ENCODE measurements at places on chromosomes 6 and 20.
A peak's percentile ranks its signal among the peaks of the same experiment; 100 is the strongest.

DNA sequence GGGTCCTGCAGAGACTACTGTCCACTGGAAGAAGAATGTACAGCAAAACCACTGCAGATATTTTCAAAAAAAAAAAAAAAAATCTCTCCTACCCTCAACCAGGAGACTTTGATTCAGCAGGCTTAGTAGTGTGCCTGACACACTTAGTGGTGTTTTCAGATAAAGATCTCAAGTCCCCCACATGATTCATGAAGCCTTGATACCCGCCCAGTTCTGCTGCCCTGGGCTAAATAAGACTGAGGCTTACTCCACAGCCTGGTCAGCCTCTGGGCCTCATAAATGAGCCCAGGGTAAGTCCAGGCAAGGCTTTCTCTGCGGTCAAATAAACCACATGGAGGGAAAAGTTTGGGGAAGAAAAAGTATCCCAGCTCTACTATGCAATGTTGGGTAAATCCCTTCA, 222.1 kb upstream of the ARID1B start:
- no peak for DNase-seq

GRCh38 chr20:1619861-1620444, at the start of gene SIRPB1:
Gene SIRPB1, minus strand, starts transcription at chr20:1620009. Its CDS starts 65 bp downstream, at chr20:1619944.
- no peak for DNase-seq

GRCh38 chr6:124993327-124993726, 31.1 kb downstream of the RNF217 start:
- DNase-seq, result no peak

DNA sequence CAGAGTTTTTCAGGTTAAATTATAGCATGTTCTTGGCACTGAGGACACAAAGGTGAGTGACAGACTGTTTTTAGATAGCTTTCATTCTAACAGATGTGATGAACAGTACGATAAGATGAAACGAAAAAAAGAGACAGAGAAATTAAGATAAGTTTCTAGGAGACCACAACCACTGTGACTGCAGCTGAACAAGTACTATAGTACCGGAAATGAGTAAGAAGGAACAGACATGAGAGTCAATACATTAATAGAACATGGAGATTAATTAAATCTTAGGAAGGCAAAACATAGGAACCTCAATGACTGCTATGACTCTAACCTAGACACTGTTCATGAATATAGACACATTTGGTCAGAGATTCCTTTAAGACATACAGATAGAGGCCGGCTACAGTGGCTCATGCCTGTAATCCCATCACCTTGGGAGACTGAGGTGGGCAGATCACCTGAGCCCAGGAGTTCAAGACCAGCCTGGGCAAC, 40.2 kb downstream of the HBS1L start:
- DNase-seq, result no peak

DNA sequence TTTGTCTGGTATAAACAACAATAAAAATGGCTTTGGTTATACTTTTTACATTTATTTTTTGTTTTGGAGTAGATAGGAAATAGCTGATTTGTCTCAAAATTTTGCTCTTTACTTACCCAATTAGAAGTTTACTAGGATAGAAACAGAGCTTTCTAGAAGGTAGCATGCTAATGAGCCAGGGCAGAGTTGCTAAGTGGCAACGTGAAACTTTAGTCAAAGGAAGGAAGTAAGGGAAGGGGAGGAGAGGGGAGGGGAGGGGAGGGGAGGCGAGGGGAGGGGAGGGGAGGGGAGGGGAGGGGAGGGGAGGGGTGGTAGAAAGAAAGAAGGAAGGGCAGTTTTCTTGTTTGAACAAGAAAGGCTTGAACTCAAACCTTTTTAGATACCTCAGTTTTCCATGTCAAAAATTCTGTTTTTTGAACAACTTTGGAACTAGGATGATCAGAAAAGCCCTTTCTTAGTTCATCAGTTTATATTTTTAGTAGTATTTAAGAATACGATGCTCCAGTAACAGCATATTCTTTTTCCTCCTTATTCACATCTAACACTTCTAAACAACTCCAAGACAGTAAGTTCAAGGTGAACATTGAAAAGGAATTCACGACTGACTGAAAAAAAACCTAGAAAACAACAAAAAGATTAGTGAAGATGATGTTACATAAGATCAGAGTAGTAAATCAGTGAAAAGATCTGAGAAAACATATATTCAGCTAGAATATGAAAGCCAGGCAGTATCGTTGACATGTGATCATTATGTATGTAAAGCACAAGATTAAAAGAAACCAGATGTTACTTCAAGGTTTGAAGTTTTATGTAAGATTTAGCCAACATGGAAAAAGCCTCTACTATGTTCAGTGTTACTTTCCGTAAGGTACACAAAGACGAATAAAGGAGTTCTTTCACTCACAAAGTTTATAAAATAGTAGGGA, 263.4 kb downstream of the ARHGAP18 start:
- no peak for DNase-seq

GRCh38 chr20:64095927-64096326, 11.4 kb downstream of the NPBWR2 start:
- DNase-seq, result no peak

DNA sequence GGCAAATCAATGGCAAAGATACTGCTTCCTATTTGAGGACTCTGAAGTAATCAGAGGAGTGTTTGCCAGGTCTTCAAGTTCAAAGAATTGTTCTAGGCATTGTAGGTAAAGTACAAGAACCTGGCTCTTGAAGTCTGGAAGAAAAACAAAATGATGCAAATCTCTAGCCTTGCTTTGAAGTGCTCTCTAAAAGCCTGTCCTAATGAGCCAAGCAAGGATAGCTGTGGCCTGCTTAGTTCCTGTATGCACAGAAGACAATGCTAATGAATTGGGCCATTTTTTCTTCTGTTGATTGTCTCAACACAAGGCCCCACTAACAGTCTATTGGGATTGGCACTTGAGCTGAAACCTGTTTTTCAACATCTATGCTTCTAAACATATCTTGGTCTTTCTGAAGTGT, 165.0 kb upstream of the POU3F2 start:
- no peak for DNase-seq

DNA sequence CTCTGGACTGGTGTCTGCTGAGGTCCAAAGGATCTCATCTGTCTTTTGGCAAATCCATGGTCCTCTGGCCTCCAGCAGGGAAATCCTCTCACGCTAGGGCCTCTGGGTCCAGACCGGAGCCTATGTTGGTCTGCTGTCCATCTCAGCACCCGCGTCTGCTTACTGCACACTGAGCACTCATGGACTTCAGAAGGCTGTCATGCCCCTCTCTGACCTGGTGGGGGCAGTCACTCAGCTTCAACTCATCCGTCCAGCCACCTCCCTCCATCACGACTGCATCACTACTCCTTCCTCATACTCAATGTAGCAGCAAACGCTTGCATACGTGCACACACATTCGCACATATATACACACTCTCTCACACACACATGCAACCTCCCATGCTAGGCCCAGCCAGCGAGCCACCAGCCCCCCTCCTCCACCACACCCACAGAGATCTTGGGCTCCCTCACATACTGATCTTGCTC, 33.3 kb downstream of the GABRR2 start:
- peak; percentile 10 for DNase-seq

GRCh38 chr20:44731657-44732056, 14.0 kb upstream of the KCNK15 start:
- DNase-seq, result no peak

DNA sequence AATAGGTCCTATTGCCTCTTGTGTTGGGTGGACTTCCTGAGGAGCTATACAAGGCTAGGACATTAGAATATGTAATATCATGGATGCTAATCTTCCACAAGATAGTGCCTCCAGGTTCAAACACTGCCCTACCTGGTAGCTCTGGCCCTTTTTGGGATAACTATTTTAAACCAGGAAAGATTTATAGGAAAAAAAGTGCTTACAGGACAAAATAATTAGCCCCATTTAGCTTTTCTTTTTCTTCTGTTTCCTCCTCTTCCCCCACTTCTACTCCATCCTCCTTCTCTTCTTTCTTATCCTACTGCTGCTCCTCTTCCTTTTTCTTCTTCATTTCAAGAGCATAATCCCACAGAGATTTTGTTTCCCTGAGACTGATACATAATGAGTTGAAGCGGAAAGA, 967.4 kb downstream of the PHF3 start:
- no peak for DNase-seq

DNA sequence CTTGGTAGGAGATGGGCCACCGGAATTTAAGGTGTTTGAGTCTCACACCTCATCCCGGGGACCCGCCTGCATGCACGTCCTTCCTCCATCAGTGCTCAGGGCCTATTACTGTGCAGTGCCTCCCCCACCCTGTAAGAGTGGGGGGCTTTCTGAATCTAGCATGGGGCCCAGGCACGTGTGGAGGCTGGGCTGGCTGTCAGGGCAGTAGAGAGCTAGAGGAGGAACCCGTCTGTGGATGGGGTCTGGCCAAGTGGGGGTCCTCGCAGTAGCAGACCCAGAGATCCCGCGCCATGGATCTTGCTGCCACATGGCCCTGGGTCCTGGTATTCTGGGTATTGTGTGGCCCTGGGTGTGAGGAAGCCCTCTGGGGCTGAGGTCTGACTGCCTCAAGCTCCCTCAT, 42.9 kb downstream of the SRC start:
- no peak for DNase-seq

- DNase-seq, result peak; percentile 80
These were observed 1.7 kb downstream of the JAG1 start for GRCh38 chr20:10671919-10672623.

DNA sequence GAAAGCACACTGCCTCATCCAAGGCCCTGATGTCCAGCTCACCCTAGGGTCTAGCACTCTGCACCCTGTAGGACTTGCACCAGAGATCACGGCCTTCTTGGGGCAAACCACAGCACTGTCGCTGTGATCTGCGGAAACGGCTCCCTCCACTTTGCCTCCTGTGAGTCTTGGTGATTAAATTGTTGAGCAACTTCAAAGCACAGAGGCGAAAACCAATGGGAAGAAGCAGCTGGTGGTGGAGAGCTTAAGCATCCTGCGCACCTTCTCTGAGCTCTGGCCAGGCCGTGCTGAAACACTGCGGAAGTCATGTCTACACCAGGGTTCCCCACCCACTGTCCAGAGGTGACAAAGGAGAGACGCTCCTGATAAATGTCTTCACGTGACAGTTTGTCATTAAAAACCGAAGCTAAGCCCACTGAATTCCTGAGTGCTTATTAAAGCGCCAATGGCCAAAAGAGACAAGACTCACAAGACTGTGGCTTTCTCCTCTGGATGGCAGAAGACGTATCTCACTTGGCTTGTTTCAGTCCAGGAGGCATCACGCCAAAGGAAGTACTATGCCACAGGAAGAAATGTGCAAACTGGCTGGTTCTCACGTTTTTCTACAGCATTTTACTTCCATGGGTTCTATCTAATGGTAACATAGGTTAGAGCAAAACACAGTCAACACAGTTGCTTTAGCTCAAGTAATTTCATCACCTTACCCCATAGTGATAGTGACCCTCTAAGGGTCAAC, 3.1 kb downstream of the RAMACL start:
- no peak for DNase-seq

GRCh38 chr6:11062715-11063114, 18.6 kb upstream of the ELOVL2 start:
- no peak for DNase-seq

DNA sequence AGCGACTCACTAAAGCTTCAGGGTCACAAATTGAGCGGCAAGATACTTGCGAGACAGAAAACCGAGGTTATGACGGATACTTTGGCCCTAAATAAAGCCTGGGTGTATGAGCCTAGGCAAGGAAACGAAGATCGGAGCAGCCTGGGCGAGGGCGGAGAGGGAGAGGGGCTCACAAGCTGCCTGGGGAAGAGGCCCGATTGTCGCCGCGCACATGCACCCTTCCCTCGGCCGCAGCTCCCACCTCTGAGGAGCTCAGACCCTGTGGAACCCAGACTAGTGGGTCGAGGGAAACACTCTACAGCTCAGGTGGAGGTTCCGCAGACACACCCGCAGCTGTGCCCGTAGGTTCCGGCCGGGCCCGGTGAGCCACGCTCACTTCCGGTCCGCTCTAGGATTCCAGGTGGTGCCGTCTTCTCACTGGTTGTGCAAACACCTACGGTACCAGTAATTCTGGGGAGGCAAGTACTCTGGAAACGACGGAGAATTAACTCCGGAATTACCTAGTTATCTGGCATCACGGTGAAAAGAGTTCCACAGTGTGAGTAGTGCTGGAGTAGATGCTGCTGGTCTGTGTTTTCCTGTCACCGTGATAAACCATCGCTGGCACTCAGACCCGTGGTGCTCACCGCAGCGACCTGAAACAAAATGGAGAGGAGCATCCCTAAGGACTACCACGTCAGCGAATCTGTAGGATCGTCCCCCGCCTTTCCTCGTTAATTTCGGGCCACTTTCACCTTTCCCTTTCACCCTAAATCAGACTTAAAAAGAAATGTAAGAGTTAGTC, 61.5 kb downstream of the GPX5 start:
- peak; percentile 69 for DNase-seq

GRCh38 chr6:136791296-136792094, 782 bp downstream of the MAP3K5 start:
- DNase-seq, result peak; percentile 59

GRCh38 chr20:64042054-64042781, 6.2 kb downstream of the C20orf204 start:
- DNase-seq, result no peak

DNA sequence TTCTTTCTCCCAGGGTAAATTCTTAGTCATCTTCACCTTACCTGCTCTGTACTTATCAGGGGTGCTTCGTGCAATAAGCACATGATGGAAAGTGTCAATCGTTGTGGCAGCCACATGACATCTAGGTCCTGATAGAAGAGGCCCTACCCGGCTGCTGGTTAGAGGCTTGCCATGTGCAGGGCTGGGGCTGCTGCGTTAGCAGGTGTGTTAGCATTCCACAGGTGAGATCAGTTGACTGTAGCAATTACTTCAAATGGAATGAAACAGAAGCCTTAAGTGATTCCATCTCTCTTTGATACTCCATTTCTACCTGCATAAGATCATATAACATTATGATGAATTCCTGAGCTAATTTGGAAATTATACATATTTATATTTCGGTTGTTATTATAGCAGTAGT, 127.0 kb downstream of the UST start:
- DNase-seq, result no peak

GRCh38 chr20:47701612-47702011, 83.7 kb downstream of the SULF2 start:
- DNase-seq, result peak; percentile 47

DNA sequence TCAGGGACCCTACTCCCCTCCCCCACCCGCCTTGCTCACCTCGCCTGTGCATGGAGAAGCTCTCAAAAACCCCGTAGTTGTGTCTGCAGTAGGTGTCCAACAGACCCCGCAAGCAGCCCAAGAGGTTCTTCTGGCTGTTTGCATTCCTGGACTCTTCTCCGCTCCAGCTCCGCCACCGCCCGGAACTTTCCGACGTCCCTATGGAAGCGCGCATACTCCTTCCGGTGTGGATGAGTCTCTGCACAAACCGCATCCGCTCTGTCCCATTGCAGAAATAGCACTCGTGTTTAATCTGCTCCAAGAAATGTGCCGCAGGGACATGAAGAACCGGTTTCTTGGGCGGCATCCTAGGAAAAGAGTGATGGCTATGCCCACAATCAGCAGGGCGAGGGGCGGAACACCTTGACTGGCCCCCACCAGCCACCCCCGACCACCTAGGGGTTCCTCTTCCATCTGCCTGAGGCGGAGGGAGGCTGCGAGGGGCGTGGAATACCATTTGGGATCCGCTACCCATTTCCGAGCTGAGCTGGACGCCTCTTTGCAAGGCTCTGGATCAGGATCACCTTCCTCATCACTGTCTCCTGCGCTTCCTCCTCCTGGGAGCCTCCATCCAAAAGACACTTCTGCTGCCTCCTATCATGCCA, 20.2 kb downstream of the HLA-DRA start:
- peak; percentile 3 for DNase-seq

GRCh38 chr6:15715060-15715459, 52.2 kb upstream of the DTNBP1 start:
- DNase-seq, result no peak

Data from foreskin fibroblast (primary cell).